ENCODE measurements at places on chromosomes 12 and 14.

DNA sequence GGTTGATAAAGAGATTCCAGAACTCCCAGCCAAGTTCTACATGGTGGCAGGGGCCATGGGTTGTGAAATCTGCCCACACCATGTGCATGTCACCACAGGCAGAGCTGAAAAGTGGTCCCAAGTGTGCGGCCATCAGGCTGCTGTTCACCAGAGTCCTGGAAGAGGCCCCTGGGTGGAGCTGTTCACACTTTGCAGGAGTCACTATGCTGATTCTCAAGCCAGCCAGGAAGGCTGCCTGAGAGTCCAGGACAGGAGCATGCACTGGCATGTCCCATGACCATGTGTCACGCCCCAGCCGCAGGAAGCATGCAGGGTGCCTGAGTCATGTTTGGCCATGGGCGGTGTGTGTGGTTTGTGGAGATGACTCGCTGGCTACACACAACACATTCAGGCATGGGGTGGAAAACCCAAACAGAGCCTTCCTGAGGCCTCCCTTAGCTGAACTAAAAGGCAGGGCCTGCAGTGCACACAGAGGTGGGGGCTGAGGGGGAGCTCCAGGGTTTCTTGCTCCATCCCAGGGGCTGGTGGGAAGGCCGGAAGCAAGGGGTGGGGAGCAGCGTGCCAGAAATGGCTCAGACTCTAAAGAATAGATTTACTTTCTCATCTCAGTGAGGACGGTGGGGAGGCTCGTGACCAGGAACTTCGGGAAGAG lies 19.4 kb downstream of the ABCB9 start:
- peak; percentile 98 for DNase-seq

- DNase-seq, result no peak
Observed at GRCh38 chr14:95007921-95008320, 149.4 kb downstream of the DICER1 start.

DNA sequence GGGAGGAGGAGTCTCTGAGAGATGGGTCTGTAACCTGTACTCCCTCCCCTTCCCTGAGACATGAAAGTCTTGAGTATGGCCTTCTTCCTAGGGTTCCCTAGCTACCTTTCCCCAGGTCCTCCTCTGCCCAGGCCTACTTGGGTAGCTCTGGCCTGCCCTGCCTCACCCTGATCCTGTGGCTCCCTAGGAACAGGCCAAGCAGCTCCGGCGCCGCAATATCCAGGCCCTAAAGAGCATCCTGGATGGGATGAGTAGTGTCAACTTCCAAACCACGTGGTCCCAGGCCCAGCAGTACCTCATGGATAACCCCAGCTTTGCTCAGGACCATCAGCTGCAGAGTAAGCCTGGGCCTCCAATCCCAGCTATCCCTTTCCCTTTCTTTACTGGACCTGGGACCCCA lies 12.3 kb downstream of the PRPF40B start:
- no peak for DNase-seq

GRCh38 chr12:118884226-118884625 lies 97.1 kb upstream of the SRRM4 start:
- no peak for DNase-seq

DNA sequence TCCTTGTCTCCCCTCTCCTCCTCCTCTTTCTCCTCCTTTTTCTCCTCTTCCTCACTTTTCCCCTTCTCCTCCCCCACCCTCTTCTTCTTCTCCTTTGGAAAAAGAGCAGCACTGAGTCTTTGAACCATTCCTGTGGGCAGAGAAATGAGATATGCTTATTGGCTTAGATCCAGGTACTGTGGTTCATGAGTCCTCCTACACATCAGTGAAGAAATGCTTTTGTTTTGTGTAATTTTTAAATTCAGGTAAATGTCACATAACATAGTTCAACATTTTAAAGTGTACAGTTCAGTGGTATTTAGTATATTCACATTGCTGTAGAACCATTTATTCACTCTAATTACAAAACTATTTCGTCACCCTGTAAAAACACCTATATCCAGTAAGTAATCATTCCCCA lies 402.1 kb downstream of the AACS start:
- DNase-seq, result no peak

GRCh38 chr12:82407481-82407880 lies 49.2 kb downstream of the METTL25 start:
- peak; percentile 26 for DNase-seq

DNA sequence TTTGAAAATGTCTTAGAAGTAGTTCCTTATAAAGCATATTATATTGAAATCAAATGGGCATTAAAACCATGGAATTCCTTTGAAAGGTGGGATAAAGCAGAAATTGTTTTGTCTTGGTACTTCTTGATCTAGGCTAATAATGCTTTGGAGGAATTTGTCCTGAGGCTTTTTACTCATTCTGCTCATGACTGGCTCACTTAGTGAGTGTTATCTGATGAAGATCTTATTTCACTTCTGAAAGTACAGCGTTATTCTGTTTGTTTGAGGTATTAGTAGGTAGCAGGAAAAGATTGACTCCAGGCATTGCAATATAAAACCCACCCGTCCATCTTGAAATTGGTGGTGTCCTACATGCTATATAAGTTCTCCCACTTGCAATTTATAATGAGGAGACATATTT lies 5.5 kb downstream of the C12orf71 start:
- no peak for DNase-seq

GRCh38 chr14:21891921-21892320 lies 218.3 kb upstream of the OR4E1 start:
- DNase-seq, result no peak

DNA sequence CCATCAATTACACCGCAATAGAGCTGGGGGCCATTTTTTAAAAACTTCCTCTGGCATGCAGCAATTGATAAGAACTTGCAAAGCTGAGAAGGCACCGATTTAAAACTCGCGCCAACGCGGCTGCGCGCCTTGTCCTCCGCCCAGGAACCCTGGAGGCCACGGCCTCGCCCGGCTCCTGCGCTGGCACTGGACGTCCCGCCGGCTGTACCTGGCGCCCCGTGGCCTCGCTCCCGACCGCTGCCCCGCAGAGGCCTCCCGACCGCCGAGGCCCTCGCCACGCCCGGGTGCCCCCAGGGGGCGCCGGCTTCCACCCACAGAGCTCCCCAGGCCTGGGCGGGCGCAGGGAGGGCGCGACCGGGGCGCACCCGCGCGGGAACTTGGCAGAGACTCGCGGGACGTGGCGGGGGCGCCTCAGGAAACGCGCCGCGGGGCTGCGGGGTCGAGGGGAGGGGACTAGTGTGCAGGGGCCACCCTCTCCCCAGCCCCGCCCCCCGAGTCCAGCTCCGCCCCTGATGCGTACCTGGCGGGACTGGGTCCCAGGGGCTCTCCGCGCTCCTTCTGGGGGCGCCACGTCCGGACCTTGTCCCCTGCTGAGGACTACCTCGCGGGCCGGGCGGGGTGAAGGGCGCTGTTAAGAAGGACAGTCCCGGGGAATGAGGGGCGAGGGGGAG lies 65.7 kb downstream of the TNFAIP2 start:
- peak; percentile 50 for DNase-seq

DNA sequence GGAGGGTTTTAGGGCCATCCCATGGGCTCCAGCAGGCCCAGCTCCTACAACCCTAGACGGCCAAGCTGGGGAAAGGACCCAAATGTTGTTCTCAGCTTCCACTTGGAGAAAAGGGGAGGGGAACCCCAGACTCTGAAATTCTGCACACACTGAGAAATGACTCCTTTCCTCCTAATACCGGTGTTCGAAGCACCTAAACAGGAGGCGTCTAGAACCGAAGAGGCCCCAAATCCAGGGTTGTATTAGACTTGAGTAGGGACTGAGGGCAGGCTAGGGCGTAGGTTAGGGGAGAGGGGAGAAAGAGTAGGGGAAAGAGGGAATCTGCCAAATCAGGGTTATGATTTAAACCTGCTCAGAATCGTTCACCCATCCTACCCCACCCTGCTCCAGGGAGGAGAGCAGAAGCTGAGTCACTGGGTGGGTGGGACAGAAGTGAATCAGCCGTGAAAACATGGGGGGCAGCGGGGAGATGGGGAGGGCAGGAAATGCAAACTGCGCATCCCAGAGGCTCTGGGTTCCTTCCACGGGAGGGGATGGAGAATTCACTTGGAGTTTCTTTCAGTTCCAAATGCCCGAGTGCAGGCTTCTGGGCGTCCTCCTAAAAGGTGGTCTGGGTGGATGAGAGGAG lies 1.0 kb downstream of the IGFBP6 start:
- DNase-seq, result peak; percentile 45

DNA sequence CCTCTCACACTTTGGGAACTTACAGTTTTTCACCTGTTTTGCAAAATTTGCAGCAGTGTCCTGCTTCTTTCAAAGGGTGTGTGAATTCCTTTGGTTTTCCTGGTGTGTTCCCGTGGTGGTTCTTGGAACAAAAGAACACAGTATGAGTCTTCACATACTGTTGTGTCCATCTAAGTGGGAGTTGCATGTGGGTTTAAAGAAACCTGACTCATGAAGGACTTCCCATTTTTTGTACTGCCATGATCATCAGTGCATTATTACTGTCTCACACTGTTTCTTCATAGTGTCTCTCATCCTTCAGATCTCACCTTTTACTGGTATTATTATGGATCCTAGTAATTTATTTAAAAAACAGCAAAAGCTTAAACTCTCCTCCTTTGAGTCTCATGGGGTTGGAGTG lies 3.8 kb upstream of the GZMH start:
- no peak for DNase-seq

GRCh38 chr14:49487238-49487637 lies 98.9 kb downstream of the RPS29 start:
- DNase-seq, result no peak

GRCh38 chr14:68665792-68666204 lies 127.1 kb downstream of the ZFP36L1 start:
- no peak for DNase-seq

GRCh38 chr14:35405304-35405996 lies 901 bp upstream of the NFKBIA start:
- DNase-seq, result peak; percentile 38

DNA sequence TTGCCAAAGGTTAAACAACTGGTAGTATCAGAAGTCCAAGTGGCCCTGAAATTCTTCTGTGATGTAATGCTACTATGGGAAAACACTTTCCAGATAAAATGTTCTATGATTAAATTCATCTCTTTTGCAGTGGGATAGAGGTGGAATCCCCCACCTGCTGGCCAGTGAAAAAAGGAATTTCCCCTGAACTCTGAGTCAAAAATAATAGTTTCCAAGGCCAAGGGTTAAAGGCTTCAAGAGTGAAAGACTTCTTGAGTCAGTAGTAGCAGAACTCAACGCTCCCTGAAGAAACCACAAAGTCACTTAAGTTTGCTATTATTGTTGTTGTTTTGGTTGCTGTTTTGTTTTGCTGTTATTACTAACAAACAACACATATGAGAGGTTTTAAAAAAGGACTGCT lies 330.8 kb downstream of the SOX5 start:
- DNase-seq, result no peak

GRCh38 chr12:27913999-27914614 lies 58.4 kb downstream of the PTHLH start:
- DNase-seq, result no peak

DNA sequence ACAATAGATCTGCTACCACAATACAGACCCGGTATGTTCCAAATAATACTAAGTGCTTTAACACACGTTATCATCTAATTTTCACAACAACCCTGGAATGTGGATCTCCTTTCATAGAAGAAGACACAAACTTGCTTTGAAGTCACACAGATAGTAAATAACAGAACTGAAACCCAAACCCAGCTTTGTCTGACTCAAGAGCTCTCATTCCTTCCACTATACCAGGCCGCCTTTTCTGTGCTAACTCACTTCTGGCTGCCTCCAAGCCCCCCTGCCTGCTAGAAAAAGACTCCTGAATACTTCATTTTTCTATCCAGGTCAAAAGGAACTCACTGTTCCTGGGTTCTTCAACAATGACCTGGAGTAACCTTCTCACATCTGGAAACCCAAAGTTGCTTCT lies 37.8 kb downstream of the PRPF40B start:
- DNase-seq, result no peak

- DNase-seq, result no peak
Observed at GRCh38 chr12:123886931-123887582, 85.6 kb downstream of the CCDC92 start.

DNA sequence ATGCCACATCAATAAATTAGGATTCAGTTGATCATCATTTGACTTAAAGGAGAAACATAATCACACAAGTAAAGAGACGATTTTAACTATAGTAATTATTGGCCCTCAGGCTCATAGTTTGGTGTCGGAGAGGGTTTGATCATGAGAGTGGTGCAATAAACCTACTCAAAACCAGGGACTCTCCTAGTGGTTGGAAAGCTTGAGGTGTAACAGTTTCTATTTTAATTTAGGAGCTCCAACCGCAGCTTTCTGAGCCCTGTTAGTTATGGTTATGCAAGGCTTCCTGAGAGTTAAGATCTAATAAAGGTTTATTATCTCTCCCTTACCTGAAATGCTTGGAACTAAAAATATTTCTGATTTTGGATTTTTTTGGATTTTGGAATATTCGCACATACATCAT lies 36.4 kb downstream of the TMTC2 start:
- no peak for DNase-seq

All from amniotic epithelial cell (primary cell).